ENCODE measurements at places on chromosomes 13 and 19. TPM values are rescaled to one million over a fixed set of nuclear protein-coding genes. Genes with fewer than 3 reads are reported as not detected.

TUBA3C gene
- total RNA-seq: not detected

AXL gene
- 62.7 TPM for total RNA-seq

CAMSAP3 gene
- 10.6 TPM for total RNA-seq

ANKRD24 gene
- 4.6 TPM for total RNA-seq

TCF3 gene
- total RNA-seq: 250 TPM

ZFP30 gene
- total RNA-seq: 24.5 TPM

ZNF665 gene
- total RNA-seq: 5.2 TPM

TTC9B gene
- not detected for total RNA-seq

SYNE4 gene
- total RNA-seq: 6.3 TPM

NLRP5 gene
- not detected for total RNA-seq

CLC gene
- not detected for total RNA-seq

EPSTI1 gene
- total RNA-seq: 11.8 TPM

FGF9 gene
- 8.9 TPM for total RNA-seq

ZNF585A gene
- total RNA-seq: 15.5 TPM

SYDE1 gene
- total RNA-seq: 48.3 TPM

RASAL3 gene
- not detected for total RNA-seq

SPACA6 gene
- 13.8 TPM for total RNA-seq

CLDN10 gene
- total RNA-seq: not detected

MBD3L2 gene
- not detected for total RNA-seq

ZNF44 gene
- total RNA-seq: 8.2 TPM

ZBTB45 gene
- total RNA-seq: 26.3 TPM

PEAK3 gene
- not detected for total RNA-seq

ZNF738 gene
- total RNA-seq: 46.0 TPM

SLC35E1 gene
- total RNA-seq: 22.5 TPM

URAD gene
- total RNA-seq: not detected
